Heart left ventricle (tissue), 16 donors: ENCODE measurements at places on chromosomes 1 and 21.

DNA sequence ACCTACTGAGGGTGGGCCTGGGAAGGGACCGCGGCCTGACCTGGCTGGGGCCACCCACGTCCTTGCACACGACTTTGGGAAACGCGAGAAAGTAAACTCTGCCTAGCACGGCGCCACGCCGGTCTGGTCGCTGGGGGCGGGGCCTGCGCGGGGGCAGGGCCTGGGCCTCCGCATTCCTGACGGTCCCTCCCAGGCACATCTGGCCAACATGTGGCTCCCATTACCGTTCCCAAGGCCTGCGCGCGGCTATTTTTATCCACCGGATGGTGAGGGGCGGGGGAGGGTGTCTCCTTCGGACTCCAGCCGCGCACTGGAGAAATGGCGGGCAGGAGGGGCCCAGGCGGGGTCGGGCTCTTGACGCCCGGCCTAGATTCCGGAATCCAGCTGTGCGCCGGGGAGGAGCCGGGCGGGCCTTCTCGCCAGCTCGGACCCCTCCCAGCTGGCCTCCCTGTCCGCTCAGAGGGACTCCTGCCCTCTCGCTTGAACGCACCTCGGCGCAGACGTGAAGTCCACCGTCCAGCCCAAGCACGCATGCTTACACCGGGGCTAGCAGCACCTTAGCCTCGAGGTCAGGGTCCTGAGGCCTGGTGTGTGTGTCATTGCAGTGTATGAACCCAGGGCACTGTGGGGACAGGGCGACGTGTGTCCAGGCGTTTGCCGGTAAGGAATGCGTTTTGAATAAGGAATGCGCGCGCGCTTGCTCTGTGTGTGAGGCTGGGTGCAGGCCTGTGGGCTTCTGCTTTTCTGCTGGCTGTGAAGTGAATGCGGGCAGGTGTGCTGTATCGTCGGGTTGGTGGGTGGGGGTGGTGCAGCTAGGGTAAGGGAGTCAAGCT lies 2.1 kb downstream of the EVA1B start:
- peak; percentile 89 for DNase-seq

DNA sequence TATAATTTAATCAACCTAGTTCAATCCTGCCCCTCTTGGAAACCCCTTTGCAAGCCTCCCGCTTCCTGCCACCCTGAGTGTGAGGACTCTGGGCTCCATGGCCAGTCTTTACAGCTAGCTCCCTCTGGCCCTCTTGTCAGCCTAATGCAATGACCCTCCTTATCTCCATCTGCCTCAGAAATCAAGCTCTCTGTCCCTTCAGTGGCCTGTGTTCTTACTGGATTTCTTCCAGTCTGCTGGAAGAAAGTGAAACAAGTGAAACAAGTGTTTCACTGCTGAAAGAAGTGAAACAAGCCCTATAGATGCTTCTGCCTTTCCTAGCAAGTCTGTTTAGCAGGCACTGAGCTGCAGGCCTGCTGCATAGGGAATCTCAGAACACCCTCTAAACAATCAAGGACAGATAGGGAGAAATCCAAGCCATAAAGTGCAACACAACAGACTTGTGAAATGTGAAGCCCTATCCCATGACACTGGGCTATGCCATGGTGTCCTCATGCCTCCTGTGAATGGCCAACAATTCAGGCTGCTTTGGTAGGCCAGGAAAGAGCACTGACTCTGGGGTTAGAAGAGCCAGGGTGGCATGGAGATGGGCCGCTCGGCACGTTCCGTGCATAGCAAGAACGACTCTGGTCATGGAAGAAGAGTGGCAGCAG lies 55.9 kb downstream of the FAM163A start:
- no peak for DNase-seq

GRCh38 chr21:34554227-34554626 lies 42.2 kb upstream of the KCNE1 start:
- no peak for DNase-seq

- peak; percentile 85 for DNase-seq
Measured at GRCh38 chr21:37553078-37553481, 186.5 kb downstream of the DYRK1A start.

GRCh38 chr1:116706841-116707240 lies 39.3 kb upstream of the IGSF3 start:
- no peak for DNase-seq

DNA sequence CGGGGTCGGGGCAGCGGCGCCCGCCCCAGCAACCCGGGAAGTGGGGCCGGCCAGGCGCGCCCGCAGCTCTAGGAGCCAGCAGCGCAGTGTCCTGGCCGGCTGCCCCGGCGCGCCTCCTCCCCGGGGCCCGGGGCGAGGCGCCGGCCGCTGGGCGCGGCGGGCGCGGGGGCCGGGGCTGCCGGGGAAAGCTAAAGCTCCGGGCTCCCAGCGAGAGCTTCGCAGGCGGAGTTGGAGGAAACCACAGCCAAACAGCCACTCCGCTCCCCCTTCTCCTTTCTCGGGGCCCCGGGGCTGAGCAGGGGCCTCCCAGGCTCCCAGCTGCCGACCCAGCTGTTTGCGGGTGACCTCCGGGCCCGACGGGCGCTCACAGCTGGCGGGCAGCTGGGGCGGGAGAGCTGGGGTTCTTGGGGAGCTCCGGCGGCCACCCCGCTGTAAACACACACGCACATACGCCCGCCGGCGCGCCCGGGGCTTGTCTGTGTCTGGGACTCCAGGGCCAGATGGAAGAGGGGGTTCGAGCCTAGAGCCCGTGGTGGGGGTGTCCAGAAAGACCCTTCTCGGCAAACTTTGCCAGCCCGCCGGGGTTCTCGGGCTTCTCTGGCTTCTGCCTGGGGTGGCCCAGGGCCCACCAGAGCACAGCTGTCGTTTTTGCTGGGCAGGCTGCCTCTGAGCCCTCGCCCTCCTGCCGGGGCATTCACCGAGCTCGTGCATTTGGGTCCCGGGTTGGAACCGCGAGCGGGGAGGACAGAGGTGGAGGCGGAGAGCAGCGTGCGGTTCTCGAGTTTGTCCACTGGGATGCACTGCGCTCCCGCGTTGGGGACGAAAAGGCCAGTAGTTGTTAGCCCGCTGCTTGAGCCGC lies 1.5 kb downstream of the AJAP1 start:
- no peak for DNase-seq

DNA sequence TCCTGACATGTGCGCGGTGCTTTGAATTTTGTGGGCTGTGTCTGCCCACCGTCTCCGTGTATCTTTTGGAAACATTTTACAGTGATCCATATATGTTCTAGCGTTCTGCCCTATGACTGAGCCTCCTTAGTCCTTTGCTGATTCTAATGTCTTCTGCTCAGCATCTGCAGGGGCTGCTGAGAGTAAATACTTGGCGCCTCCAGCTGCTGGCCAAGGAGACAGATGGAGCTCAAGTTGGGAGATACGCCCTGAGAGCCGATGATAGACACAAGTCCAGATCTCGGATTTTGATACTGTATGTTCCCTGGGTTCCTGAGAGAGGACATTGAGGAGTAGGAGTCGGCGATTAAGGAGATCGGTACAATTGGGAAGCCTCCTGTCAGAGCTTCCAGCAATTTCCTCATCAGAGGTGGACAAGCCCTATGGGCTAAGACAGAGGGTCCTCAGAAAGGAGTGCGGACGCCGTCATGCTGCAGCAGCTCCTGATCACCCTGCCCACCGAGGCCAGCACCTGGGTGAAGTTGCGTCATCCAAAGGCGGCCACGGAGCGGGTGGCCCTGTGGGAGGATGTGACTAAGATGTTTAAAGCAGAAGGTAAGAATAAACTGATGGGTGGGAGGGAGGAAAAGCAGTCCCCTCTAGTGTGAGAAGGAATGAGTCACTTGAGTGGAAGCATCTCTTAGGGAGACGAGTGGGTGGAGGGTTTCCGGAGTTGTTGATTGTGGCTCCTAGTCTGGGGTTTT lies 390 bp downstream of the ZFP69B start:
- no peak for DNase-seq
